Skin of body (tissue), 3 donors: ENCODE measurements at places on chromosomes 4 and X. TPM values are rescaled to one million over a fixed set of nuclear protein-coding genes. Genes with fewer than 3 reads are reported as not detected.

GRCh38 chr4:86108834-86109233 lies 251.0 kb downstream of the MAPK10 start:
- no peak for DNase-seq

DNA sequence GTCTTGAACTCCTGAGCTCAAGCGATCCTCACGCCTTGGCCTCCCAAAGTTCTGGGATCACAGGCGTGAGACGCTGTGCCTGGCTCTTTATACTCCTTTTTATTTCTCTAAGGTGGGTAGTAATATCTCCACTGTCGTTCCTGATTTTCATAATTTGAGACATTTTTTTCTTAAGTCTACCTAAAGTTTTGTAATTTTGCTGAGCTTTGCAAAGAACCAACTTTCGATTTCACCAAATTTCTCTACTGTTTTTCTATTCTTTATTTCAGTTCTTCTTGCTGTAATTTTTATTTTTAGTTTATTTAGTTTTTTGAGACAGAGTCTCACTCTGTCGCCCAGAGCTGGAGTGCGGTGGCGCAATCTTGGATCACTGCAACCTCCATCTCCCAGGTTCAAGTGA lies 70.4 kb upstream of the CITED1 start:
- DNase-seq, result no peak

- no peak for DNase-seq
These were observed 85.0 kb downstream of the WWC2 start for GRCh38 chr4:183183906-183184535.

DNA sequence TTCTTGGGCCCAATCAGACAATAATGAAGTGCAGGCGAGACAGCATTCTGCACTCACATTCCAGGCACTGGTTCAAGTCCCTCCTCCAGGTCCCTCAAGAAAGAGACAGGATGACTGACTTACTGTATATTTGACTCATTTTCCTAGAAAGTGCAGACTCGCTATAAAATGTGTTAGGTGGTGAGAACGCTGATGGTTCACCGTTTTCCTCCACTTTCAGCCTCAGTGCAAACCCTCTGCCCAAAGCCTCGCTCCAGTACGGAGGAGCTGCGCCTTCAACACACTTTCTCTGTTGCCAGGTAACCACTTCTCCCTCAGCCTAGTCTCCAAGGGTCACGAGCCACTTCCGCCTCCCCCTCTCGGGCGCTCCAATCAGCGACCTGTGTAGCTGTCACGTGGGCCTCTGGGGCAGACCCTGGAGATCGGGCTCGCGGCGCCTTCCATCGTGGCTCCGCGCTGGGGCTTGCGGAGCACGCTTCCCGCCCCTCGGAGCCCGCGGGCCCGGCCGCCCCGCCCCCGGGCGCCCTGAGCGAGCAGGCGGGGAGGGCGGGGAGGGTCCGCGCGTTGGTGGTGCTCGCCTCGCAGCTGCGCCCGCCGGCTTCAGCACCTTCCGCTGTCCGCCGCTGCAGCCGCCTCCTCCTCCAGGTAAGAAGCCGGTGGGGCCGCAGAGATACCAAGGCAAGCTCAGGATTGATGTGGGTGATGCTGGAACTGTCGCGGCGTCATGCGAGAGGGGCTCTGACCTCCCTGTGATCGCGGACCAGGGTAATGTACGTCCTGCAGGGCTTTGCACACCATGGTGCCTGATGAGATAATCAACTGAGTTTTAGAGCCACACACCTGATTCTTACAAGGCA lies at the start of gene WDR17:
TSS of gene WDR17 (plus strand) at position 407 of the 857 bp plus-strand sequence. CDS start 45,740 bp downstream, outside the sequence.
- DNase-seq, result peak; percentile 50

DNA sequence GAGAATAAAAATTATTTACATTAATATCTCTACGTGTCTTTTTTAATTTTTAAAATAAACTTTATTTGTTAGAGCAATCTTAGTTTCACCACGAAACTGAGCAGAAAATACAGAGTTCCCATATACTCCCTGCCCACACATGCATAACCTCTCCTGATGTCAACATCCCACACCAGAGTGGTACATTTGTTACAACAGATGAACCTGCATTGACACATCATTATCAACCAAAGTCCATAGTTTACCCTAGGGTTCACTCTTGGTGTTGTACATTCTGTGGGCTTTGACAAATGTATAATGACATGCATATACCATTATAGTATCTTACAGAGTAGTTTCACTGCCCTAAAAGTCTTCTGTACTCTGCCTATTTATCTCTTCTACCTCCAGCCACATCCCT lies 110.6 kb upstream of the OTUD4 start:
- DNase-seq, result no peak

GRCh38 chr4:180057891-180058671 lies 2185.1 kb upstream of the TENM3 start:
- no peak for DNase-seq

DNA sequence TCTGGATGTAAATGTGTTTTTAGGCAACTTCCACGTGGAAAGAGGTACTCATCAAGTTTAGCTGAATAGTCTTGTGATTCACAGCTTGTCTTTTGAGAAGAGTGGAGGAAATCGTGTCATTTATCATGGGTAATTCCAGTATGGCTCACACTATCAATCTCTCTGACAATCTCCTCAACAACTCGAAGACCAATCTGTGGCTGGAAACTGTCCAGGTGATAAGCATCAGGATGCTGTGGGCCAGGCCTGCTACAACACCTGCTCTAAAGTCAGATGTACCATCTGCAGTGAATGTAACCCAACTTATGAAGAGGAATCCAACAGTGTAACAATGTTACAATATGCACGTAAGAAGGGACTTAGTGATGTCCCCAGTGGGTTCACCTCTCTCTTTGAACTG lies 132.1 kb upstream of the GK2 start:
- no peak for DNase-seq

DNA sequence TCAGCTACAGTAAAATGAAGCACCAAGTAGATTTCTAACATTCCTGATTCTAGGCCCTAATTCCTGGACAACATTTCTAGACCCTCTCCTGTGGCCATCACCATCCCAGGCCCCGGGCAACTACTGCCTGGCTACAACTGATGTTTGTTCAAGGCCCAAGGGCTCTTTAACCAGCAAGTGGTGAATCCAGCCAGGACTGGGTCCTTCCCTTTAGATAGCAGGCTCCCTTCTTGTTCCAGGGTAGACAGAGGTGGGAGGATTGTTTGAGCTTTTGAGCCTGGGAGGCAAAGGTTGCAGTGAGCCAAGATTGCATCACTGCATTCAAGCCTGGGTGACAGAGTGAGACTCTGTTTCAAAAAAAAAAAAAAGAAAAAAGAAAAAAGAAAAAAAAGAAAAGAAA lies 12.7 kb upstream of the AADAT start:
- no peak for DNase-seq

- peak; percentile 25 for DNase-seq
These were observed 49.0 kb upstream of the TRAM1L1 start for GRCh38 chr4:117134386-117134785.

DNA sequence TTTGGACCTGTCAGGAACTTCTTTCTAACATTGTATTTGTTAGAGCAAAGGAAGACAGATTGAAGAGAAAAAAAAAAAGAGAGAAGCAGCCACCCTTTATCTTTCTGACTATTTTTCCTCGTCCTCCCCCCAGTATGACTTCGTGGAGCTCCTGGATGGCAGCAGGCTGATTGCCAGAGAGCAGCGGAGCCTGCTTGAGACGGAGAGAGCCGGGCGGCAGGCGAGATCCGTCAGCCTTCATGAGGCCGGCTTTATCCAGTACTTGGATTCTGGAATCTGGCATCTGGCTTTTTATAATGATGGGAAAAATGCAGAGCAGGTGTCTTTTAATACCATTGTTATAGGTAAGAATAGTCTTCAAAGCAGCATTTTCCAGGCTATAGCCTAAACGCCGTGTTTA lies 237.7 kb downstream of the DCTD start:
- DNase-seq, result no peak

- DNase-seq, result peak; percentile 1
These were observed 41.5 kb upstream of the PGRMC1 start for GRCh38 chrX:119194621-119195020.

GRCh38 chr4:141637565-141637964 lies 1.2 kb downstream of the IL15 start:
- no peak for DNase-seq

- no peak for DNase-seq
These were observed 3.9 kb downstream of the P2RY8 start for GRCh38 chrX:1533058-1533457.

DNA sequence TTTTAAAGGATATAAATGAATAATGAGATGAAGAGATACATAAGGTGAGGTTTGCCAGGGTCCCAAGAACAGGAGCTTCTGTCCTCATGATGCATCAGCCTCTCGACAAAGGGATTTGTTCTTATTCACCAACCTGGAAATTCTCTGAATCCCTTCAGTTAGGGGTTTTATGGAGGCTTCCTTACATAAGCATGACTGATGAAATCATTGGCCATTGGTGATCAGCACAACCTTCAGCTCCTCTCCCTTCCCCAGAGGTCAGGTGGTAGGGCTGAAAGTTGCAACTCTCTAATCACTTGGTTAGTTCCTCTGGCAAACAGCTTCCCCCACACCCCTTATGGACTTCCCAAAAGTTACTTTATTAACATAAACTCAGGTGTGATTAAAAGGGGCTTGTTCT lies 222.0 kb downstream of the SPRY1 start:
- no peak for DNase-seq

DNA sequence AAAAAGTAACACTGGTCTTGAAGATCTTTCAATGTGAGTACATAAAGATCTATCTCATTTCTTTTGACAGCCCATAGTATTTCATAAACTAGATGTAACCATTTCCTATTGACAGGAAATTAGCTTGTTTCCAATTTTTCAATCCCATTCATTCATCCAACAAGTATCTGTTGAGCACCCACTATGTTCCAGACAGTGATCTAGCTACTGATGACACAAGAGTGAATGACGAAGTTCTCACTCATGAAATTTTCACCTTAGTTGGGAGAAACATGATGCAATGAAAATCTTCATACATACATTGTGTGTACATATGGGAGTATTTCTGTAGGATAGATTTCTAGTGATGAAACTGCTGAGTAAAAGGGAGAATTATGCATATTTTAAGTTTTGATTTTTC lies 1.7 kb downstream of the CD38 start:
- no peak for DNase-seq

DNA sequence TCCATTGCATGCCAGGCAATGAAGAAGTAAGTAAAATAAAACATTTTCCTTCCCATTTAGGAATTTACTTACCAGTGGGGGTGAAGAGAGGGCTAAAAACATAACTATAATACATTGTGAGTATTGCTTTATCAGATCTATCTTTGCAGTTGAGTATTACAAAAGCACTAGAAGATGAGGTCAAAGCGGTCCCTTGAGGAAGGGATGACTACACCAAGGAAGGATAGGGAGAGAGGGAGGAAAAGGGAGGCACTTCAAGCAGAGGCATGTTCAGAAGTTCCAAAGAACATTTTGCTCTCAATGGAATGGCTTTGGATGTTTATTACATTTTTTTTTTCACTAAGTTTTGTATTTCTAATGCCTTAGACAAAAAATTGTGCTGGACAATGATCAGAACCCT lies 127.8 kb downstream of the TET2 start:
- DNase-seq, result no peak

GRCh38 chr4:153269218-153269990 lies 65.2 kb downstream of the TRIM2 start:
- DNase-seq, result no peak

DNA sequence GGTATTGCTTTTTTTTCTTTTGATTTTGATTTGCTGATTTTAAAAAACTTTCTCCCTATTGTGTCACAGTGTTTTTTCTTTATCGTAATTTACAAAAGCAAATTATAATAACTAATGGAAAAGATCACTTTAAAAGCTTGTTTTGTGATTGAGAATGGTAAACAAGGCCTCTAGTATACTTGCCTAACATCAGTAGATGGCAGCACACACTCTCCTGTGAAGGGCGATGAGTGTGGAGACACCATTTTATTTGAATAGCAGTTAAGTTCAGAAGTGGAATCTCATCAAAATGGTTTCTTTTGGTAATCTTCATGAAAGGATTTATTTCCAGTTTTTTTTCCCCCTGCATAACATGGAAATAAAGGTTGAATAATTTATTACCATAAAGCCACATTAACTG lies 72.3 kb downstream of the PAK3 start:
- DNase-seq, result no peak

DNA sequence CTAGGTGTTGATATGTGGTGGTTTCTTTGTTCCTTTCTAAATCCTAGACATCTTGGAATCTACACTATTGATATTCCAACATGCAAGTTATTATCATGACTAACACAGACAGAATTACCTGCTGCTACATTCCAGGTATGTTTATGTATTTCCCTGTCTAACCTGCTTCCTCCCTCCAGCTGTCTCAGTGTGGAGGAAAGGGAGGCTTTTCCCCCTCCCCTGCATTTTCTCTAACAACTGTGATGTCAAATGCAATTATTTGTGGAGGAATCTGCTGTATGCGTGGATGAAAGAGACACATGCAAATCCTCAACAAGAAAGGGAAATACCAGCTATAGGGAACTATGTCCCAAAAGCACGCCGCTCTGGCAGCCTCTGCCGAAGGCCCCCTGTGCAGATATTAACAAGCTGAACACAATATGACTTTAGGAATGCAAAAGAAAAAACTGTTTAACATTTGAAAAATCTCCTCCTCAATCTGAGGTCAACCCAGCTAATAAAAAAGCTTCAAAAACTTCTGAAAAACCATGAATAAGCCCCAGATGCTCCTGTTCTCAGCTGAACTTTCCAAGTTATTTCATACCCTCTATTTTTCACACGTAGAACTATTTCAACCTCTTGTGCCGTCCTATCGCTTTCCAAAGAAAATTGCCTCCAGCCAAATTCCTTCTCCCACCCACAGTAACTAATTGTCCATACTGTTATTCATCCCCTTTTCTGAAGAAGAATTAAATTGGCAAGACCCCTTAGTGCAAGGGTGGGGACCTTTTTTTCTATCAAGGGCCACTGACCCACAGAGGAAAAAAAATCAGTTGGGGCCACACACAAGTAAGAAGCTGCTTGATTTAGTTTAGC lies 225.1 kb upstream of the GPC4 start:
- DNase-seq, result peak; percentile 28

- no peak for DNase-seq
These were observed 126.0 kb upstream of the CXorf66 start for GRCh38 chrX:140091125-140091886.

DNA sequence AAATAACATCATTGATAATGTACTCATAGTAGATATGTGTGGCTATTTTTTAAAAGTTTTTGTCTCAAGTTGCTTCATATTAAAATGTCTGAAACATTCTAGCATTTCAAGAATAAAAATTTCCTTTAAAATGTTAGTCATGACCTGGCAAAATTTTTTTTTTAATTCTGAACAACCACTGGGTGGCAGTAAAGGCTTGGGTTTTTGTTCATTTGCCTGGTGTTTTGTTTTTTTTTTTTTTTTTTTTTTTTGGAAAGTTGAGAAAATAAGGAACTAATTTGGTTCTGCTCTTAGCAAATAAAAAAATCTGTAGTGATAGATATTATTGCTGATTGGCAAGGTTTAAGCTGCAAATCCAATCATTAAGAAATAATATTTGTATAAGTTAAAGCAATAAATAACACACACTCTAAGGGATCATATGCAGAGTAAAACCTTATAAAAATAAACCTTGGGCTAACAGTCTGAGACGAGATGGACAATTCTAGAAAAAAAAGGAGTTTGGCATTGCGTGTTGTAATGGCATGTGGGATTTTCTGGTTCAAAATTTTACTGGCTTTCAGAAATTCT lies 81.4 kb downstream of the CEP44 start:
- DNase-seq, result peak; percentile 16

- no peak for DNase-seq
These were observed 93.6 kb downstream of the PPP2R2C start for GRCh38 chr4:6378493-6379445.

GRCh38 chr4:66091786-66092185 lies 421.5 kb upstream of the EPHA5 start:
- no peak for DNase-seq

Gene STK32B
- total RNA-seq, result 6.5 TPM

Gene MAGEA12
- not detected for total RNA-seq

Gene CAPN6
- 41.9 TPM for total RNA-seq

Gene MAML3
- 6.7 TPM for total RNA-seq

Gene APELA
- total RNA-seq, result 0.69 TPM

Gene CXorf49
- not detected for total RNA-seq

Gene FSTL5
- total RNA-seq, result 4.9 TPM
